ENCODE measurements at places on chromosomes 5 and 9. TPM values are rescaled to one million over a fixed set of nuclear protein-coding genes. Genes with fewer than 3 reads are reported as not detected.

TEX48 gene
- not detected for total RNA-seq

DNAJC25 gene
- 9.0 TPM for total RNA-seq

MSMP gene
- not detected for total RNA-seq

ZCCHC7 gene
- total RNA-seq: 25.6 TPM

FOXD4 gene
- total RNA-seq: 0.25 TPM

ABLIM3 gene
- 1.4 TPM for total RNA-seq

MVB12B gene
- total RNA-seq: 28.4 TPM

PCAT7 gene
- total RNA-seq: not detected

TAF11L10 gene
- total RNA-seq: not detected

C6 gene
- not detected for total RNA-seq

KIF20A gene
- 32.2 TPM for total RNA-seq

RASGRF2 gene
- total RNA-seq: 1.5 TPM

PTGS1 gene
- 0.33 TPM for total RNA-seq

UGT3A1 gene
- 0.25 TPM for total RNA-seq

PLPP1 gene
- 9.3 TPM for total RNA-seq

ERGIC1 gene
- 82.3 TPM for total RNA-seq

PCDHGA5 gene
- 0.46 TPM for total RNA-seq

IL33 gene
- total RNA-seq: not detected

CNTFR gene
- total RNA-seq: 2.4 TPM

FAM170A gene
- not detected for total RNA-seq

CDKN2B gene
- 6.3 TPM for total RNA-seq

PCDHB15 gene
- 4.5 TPM for total RNA-seq

NIM1K gene
- total RNA-seq: 9.2 TPM

CCNO gene
- total RNA-seq: 0.38 TPM

PRR16 gene
- 0.45 TPM for total RNA-seq

ECM2 gene
- 0.41 TPM for total RNA-seq

SLC1A1 gene
- total RNA-seq: 10.6 TPM

TPRN gene
- 7.7 TPM for total RNA-seq

TMEM267 gene
- 7.4 TPM for total RNA-seq

PLPP7 gene
- total RNA-seq: 0.16 TPM

FBLL1 gene
- total RNA-seq: 6.5 TPM

FIBCD1 gene
- 0.49 TPM for total RNA-seq

SPATA6L gene
- total RNA-seq: 3.3 TPM

HTR4 gene
- total RNA-seq: 0.59 TPM

STRBP gene
- total RNA-seq: 53.3 TPM

C5orf58 gene
- total RNA-seq: 2.4 TPM

ATP6V0E1 gene
- total RNA-seq: 36.1 TPM

PCDHGA4 gene
- total RNA-seq: 6.3 TPM

GABRA6 gene
- not detected for total RNA-seq

MROH2B gene
- not detected for total RNA-seq

AK8 gene
- total RNA-seq: 0.60 TPM

LMBRD2 gene
- total RNA-seq: 17.5 TPM

AHRR gene
- 1.6 TPM for total RNA-seq

SLC45A2 gene
- total RNA-seq: 1.9 TPM

ORM2 gene
- not detected for total RNA-seq

TAL2 gene
- total RNA-seq: not detected

GHR gene
- total RNA-seq: 0.27 TPM

PCDHB10 gene
- 25.4 TPM for total RNA-seq

LPAR1 gene
- total RNA-seq: 1.4 TPM

ACSL6 gene
- 5.5 TPM for total RNA-seq

ANKRD20A1 gene
- total RNA-seq: 2.2 TPM

LRRC70 gene
- total RNA-seq: 0.50 TPM

ENTREP1 gene
- 0.73 TPM for total RNA-seq

FAM240B gene
- total RNA-seq: not detected

OBP2A gene
- 0.29 TPM for total RNA-seq

KIAA0825 gene
- total RNA-seq: 4.8 TPM

GPR21 gene
- 1.5 TPM for total RNA-seq

HRCT1 gene
- total RNA-seq: 1.8 TPM

CYFIP2 gene
- total RNA-seq: 105 TPM
